CD4-positive, alpha-beta T cell treated with Interleukin-4 for 4 hours (primary cell): ENCODE measurements at places on chromosomes 6 and 20.

DNA sequence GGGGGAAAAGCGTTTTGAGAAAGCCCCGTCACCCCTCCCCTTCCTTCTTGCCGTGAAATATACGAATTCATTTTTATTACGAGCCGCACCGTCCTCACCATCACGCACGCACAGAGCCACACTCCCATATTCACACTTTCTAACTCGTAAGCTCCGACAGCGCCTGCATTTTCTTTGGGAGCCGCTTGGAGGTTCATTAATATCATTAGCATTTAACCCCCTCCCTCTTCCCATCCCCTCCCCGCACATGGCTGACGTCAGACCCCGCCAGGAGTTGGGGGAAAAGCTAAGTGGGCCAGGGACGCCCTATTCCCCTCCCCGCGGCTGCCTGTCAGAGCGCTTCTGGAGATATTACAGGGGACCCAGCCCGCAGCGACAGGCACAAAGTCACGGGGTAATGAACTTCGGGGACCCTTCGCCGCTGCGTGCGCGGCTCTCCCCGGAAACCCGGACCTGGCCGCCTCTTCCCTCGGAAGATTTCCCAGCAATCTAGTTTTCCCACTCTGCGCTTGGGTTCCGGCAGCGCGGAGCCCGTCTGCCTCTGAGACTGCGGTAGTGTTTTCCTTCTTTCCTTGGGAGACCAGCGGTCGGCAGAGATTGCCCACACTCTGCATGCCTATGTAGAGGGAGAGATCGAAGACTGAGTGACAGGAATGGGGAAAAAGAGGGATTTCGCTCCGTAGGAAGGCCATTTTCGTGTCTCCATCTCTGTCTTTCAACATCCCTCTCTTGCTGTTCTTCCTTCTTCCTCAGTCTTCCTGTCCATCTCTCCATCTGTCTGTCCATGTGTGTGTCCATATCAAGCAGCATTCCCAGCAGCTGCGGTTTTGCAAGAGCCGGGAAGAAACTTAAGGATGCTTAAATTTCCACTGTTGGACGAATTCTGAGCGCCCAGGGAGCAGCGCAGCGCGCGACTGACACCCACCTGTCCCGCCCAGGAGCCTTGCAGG lies at the start of gene NR2E1:
Gene NR2E1 (plus strand): TSS at position 309 of the 950 bp plus-strand sequence. CDS start 744 bp downstream, outside the sequence.
- DNase-seq = no peak

GRCh38 chr20:7392542-7393206 lies 547.6 kb downstream of the HAO1 start:
- no peak for DNase-seq

DNA sequence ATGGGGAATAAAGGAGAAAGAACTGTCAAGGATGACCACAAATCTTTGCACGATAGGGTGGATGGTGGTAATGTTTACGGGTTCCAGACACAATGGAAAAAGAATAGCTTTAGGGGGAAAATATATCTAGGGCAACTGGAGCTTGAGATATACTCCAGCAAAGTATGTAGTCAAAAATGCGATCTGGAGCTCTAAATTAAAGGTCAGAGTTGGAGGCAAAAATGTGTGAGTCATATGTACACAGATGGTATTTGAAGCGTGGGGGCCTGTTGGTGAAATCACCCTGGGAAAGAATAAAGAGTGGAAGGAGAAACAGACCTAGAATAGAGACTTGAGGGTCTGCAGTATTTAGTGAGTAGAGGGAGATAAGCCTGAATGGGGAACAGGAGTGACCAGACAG lies 633.9 kb upstream of the CHD6 start:
- DNase-seq = no peak

DNA sequence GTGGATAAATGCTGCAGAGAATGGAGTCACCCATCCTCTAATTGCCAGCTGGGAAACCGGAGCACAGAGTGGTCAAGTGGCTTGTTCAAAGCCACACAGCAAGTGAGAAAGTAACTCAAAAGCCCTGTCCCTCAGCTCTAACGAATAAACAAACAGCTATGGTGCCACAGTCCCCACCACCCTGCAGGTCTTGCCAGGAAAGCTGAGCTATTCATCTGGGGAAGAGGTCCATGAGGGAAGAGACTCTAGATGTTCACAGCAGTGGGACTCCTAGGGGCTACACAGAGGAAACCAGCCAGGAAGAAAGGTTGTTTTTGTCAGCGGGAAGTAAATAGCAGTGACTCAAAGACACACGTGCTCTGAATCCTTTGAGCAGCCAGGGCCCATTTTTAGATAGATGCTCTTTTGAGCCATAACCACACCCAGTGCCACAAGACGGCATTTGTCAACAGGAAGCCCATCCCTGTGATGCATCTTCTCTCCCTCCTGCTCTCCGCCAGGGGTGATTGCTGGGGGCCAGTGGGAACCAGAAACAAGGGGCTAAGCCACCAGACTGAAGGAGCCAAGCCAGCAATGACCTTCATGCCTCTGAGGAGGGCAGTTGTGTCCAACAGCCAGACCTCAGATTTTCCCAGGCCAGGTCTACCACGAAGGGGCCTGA lies 32.4 kb upstream of the TCP11 start:
- peak; percentile 15 for DNase-seq

DNA sequence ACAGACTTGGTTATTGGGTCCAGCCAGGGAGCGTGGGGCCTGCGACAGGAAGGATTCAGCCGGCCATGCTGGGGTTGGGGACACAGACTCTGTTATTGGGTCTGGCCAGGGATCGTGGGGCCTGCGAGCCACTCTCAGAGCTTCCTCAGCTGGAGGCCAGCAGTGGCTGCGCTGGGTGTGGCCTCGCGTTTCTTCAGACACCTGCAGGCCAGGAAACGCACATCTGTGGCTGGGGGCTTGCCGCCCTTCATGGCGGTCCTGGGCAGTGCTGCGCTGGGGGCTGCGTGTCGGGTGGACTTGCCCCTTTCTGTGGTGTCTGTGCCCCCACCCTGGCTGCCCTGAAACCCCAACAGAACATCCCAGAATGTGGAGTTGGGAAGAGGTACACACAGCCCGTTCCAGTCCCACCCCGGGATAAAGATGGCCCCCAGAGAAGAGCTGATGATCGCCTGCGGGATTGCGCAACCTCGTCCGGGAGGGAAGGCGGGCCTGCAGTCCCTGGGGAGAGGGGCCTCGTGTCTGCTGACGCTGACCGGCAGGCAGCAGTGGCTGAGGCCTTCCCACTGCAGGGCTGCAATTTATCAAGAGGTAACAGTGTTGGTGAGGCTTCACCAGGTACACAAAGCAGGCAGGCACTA lies 16.9 kb upstream of the MTG2 start:
- DNase-seq = no peak

- DNase-seq = no peak
Observed at GRCh38 chr20:51028616-51029212, 5.8 kb upstream of the KCNG1 start.

- DNase-seq = no peak
Observed at GRCh38 chr20:49937027-49937929, 1.1 kb downstream of the RNF114 start.

DNA sequence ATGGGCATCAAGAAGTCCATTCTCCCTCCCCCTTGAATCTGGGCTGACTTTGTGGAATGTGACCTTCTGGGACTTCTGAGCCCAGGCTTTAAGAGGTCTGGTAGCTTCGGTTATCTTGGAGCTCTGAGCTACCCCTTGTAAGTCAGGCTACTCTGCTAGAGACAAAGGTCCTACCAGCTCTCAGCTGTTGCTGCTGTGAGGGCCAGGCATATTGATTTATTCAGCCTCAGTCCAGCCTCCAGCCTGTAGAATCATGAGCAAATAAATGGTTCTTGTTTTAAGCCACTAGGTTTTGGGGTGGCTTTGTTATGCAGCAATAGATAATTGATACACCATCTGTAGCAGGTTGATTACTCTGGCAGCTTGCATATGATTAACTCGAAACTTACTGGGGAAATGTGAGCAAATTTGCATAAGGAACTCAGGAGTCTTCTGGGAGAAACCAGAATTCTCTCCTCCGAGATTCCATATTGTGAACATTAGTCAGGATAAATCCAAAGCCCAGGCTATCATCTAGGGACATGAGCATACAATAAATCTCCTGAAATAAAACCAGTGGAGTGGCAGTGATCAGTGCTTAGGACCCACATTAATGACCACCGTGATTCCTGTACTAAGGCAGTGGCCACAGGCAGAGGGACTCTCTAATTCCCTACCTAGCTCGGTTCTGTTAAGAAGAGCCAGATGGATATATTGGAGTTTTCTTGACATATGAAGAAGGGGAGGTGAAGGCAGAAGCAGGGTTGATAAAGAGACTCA lies 336.1 kb downstream of the CDC5L start:
- DNase-seq = no peak

GRCh38 chr6:37565267-37566110 lies 65.8 kb upstream of the CCDC167 start:
- no peak for DNase-seq

DNA sequence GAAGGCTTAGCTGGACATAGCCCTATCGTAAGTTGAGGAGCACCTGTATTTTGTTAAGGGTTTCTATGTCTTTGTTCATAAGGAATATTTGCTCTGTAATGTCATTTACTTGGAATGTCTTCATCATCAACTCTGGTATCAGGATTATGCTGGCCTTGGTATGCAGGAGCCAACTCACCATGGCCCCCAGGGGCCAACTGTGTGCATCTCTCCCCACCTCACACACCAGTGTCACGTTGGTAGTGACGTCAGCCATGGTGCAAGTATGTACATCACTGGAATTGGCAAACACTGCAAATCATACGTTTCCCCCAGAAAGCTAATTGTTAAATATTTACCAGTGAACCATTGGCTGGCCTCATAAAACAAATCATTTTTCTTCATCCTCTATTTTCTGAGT lies 70.8 kb downstream of the YTHDF1 start:
- no peak for DNase-seq

GRCh38 chr6:9523462-9523861 lies 891.4 kb downstream of the TFAP2A start:
- DNase-seq = no peak

DNA sequence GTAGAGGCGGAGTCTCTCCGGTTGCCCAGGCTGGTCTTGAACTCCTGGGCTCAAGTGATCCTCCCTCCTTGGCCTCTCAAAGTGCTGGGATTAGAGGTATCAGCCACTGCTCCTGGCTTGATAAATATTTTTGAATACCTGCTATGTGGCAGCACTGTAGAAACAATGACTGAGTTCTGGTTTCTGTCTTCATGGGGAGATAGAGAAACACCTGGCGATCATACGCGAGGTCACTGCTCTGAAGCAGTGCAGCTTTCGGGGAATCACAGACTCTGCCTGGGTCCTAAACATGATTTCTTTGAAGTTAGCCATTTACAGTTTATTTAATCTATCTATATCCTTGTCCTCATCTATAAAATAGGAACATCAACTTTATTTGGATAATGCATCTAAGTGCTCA lies 31.2 kb downstream of the DOK5 start:
- no peak for DNase-seq

- DNase-seq = no peak
Observed at GRCh38 chr6:130958468-130958867, 104.6 kb downstream of the EPB41L2 start.

DNA sequence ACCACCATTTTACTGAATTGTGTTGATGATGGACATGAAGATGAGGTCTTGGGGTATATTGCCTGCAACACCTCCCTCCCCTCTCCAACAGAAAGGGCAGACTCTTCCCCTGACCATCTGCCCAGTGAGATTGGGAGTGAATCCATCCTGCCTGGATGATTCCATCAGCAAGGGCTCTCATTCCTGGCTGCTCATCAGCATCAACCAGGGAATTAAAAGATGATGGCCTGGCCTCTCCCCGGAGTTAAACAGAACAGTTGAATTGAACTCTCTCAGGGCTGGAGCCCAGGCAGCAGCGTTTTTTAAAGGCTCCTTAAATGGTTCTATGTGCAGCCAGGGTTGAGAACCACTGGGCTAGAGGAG lies 14.6 kb upstream of the MRPS18A start:
- DNase-seq = no peak

DNA sequence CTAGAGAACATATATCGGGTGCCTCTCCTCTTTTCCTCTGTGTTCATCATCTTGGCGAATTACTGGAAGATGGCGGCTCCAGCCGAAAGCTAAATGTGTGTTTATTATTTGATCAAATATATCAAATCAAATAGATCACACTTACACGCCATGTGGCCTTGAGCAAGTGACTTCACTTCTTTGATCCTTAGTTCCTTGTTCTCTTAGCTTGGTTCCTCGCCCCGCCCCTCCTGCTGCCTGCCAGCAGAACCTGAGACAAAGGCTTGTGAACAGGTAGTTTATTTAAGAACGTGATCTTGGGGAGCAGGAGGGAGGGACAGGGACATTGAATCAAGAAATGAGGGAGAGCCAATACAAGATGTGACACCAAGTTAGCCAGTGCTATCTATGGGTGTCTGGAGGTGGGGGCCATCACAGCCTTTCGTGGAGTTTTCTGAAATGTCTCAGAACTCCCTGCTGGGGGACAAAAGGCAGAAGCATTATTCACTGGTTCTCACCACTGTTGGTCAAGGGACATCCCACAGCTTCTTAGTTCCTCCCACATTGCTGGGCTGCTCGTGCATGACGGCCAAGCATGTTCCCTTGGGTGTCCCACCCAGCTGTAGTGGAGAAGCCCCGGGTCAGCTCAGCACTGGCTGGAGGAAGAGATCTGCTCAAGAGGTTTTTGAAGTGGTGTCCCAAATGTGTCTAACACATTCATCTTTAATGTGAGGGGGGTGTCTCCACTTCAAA lies 44.9 kb upstream of the RNF24 start:
- no peak for DNase-seq

- DNase-seq = no peak
Observed at GRCh38 chr6:169312658-169313346, 59.2 kb upstream of the THBS2 start.

GRCh38 chr6:70157086-70157485 lies 145.8 kb downstream of the COL9A1 start:
- DNase-seq = no peak

GRCh38 chr6:158010591-158011477 lies 29.2 kb downstream of the SYNJ2 start:
- no peak for DNase-seq

DNA sequence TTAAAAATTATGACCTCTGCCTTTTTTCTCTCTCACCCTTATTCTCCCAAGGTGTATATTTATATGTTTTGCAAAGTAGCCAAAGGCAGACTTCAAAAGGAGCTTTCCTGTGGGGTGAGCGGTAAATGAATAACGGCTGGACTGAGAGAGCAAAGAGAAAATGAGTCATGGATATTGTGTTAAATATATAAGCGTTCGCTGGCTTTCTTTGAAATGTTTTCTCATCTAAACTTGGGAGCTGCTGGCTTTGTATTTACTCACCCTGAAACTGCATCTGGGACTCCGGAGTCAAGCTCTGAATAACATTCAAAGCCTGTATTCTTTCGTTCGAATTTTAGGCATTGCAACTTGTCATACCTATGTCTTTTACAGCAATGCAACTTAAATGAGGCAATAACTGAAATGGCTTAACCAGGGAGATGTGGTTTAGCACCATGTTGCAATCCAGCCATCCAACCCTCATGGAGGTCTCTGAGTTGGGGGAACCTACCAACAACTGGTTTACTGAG lies 32.0 kb downstream of the ATXN1 start:
- DNase-seq = peak; percentile 13

- DNase-seq = no peak
Observed at GRCh38 chr6:158907931-158908330, 88.8 kb upstream of the EZR start.

DNA sequence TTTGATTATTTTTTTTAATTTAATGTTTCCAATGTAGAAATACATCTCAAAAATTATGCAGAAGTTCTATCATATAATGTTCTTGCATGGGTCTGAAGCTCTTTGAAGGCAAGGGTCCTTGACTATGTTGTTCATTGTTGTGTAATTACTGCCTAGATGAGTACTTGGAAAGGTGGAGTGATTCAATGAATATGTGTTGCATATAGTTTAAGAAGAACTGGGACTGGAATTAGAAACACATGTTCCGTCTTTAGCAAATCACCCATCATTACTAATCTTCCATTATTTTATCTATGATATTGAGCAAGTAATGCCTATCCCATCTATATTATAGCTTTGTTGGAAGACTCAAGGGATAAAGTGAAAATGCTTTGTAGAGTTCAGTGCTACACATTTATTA lies 147.3 kb downstream of the LAMA2 start:
- no peak for DNase-seq
